ENCODE measurements at places on chromosomes 1 and 21.
A peak's percentile ranks its signal among the peaks of the same experiment; 100 is the strongest.

- no peak for DNase-seq
Observed at GRCh38 chr1:164876398-164877116, 317.6 kb downstream of the PBX1 start.

DNA sequence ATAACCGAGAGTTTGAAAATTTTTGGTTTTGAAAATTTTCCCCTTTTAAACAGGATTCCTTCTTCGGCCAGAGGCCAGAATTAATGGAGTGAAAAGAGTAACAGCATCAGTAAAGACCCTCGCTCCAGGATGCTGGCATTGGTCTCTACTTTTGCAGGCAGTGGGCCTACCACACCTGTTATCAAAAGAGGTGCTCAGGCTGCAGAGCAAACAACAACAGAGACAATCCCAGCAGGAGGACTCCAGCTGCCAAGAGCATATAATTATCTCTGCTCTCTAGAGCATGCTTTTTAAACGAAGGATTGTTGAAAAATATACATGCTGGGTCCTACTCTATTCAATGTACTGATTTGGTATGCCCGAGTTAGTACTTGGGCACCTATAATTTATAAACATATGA lies 1048.5 kb downstream of the PLA2G4A start:
- peak; percentile 93 for DNase-seq

- no peak for DNase-seq
Observed at GRCh38 chr1:225355863-225356262, 72.0 kb downstream of the LBR start.

DNA sequence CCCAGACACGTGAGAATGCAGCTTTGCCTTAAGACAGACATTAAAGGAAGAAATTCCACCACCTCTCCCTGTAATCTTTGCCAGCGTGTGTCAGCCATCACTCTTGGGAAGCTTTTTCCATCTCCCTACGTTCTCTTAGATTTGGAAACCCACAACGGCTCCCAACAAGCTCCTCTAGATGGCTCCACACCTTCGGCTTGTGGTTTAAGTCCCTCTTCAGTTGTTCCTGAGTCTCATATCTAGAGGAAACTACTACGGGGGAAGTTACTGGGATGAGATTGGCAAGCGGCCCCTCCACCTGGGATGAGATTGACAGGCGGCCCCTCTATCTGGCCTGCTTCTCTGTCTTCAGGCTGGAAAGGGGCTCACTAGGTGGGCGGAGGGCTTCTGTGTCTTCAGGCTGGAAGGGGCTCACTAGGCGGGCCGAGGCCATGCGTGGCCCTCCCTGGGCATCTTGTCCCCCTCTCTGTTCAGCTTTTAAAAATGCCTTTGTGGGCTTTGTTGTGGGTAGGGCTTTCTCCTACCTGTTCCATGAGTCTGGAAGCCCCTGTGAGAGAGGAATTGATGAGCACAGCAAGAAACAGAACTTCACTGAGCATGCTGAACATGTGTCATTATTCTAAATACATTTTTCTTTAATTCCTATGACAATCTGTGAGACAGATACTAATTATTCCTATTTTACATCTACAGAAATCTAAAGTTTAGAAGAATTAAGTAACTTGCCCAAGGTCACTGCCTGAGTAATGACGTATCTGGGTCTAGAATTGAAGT lies 670.5 kb downstream of the KIF26B start:
- DNase-seq, result no peak

- DNase-seq, result no peak
Observed at GRCh38 chr1:24380508-24380907, 33.1 kb downstream of the STPG1 start.

DNA sequence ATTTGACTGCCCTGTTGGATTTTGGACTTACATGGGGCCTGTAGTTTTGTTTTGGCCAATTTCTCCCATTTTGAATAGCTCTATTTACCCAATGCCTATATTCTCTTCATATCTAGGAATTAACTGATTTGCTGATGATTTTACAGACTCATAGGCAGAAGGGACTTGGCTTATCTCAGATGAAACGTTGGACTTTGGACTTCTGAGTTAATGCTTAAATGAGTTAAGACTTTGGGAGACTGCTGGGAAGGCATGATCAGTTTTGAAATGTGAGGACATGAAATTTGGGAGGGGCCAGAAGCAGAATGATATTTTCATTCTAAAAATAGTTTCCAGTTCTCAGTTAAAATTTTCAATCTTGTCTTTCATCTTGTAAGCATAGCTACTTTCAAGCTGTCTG lies 222.3 kb downstream of the COP1 start:
- no peak for DNase-seq

- DNase-seq, result no peak
Observed at GRCh38 chr1:248906753-248907661, 972 bp downstream of the PGBD2 start.

DNA sequence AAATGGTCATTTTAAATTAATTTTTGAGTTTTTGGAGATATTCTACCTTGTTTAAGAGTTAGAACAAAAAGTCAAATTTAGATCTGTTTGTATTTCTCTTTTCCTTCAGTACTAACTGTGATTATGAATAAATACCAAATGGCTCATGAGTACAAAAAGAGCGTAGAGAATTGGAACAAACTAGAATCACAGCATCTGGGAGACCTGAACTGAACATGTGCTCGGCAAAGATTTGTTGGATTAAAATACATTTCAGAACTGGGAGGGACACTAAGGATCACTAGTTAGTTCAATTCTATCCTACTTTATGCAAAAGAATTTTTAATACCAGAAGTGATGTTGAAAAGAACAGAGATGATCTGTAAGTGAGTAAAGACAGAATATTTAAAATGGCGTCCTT lies 19.5 kb downstream of the OLFM3 start:
- no peak for DNase-seq

DNA sequence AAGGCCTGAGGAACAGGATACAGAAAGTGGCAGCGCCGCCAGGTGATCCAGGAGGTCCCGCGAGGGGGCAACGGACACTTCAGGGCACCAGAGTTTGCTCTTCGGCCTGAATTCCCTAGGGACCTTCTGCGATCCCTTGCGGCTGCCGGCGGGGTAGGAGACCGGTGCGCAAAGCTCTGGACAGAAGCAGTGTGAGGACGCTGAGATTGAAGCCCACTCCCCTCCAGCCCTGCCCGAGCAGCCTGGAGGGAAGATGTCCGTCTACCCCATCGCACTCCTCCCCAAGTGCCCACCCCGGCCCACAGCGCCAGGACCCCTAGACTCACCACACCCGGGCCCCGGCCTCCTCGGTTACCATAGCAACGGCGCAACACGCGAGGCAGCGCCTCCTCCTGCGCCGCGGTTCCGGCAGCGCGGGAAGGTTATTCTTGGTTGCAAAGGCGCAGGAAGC lies at the start of gene ANKRD45:
ANKRD45 (minus strand) TSS at position 361 of the 451 bp plus-strand sequence. CDS start 10,433 bp downstream, outside the sequence.
- no peak for DNase-seq

GRCh38 chr1:178284058-178284457 lies 190.2 kb downstream of the RASAL2 start:
- DNase-seq, result no peak

GRCh38 chr1:228066416-228066815 lies 16.1 kb upstream of the ARF1 start:
- DNase-seq, result no peak

DNA sequence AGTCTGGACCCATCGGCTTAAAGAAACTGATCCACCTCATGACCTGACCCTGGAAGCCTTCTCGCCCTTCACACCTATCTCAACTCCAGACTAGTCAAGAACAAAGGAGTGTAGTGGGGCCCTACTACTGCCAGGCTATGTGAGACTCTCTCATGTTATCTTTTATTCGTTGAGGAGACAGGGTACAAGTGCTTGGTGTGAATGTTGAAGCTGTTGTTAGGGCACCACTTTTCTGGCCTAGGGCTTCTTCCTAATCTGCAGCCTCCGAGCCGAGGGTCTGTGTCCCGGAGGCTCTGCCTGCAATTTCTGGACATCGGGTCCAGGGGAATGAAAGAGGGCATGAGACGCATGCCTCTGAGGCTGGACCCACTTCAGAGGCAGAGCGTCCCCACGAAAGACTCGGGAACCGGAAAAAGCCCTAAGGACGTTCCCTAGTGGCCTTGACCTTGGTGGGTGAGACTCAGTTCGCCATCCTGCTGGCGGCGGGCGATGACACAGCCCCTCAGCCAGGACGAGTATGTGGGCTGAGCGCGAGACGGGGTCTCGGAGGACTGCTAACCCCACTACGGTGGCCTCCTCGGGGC lies 671 bp downstream of the DNAJC11 start:
- DNase-seq, result no peak

DNA sequence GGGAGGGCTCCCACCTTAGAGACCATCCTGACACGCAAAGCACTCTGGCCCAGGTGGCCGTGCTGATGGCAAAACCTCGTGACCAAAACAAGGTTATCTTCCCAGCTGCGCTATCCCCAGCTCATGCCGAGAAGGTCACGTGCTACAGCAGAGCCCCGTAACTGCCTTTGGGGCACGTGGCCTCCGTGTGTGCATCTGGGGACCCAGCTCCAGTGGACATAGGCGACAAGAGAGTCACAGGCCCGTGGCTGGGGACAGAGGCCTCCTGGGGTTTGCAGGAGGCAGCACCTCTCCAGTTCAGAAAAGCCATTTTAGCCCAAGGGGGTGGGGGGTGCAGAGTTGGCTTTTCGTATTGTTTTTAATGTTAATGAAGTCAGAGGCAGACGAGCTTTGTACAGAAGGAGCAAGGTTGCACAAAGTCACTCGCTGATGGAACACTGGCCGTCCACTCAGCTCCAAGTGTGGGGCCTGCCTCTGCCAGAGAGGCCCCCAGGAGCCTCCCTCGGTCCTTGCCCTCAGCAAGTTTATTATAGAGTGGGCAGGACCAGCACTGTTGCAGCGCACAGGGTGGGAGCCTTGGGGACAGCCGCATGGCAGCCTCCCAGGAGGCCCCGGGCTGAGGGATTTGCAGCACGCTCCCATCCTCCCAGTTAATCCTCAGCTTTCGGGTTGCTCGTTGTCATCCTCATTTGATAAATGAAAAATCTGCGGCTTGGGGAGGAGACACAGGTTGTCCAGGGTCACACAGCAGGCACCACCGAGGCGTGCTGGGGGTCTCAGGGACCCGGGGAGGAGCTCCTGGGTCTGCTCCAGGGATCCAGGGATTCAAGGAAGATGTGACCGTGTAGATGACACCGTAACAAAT lies 8.0 kb upstream of the PDE9A start:
- no peak for DNase-seq

DNA sequence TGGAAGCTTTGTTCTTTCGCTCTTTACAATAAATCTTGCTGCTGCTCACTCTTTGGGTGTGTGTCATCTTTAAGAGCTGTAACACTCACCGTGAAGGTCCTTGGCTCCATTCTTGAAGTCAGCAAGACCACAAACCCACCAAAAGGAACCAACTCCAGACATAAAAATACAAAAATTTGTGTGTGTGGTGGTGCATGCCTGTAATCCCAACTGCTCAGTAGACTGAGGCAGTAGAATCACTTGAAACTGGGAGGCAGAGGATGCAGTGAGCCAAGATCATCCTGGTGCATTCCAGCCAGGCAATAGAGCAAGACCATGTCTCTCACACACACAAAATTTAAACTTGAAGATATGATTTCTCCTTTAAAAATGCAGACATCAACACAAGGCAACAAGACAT lies 1431.7 kb upstream of the B3GALT2 start:
- no peak for DNase-seq

- no peak for DNase-seq
Observed at GRCh38 chr1:88648706-88649105, 35.4 kb upstream of the PKN2 start.

DNA sequence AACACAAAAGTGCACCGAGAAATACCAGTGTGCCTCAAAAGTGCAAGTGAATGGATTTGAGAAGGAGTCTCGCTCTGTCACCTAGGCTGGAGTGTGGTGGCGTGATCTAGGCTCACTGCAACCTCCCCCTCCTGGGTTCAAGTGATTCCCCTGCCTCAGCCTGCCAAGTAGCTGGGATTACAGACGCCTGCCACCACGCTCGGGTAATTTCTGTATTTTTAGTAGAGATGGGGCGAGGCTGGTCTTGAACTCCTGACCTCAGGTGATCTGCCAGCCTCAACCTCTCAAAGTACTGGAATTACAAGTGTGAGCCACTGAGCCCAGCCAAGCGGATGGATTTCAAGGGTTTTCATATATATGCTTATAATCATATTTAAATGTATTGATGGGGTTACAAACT lies 35.8 kb downstream of the PRRX1 start:
- no peak for DNase-seq

DNA sequence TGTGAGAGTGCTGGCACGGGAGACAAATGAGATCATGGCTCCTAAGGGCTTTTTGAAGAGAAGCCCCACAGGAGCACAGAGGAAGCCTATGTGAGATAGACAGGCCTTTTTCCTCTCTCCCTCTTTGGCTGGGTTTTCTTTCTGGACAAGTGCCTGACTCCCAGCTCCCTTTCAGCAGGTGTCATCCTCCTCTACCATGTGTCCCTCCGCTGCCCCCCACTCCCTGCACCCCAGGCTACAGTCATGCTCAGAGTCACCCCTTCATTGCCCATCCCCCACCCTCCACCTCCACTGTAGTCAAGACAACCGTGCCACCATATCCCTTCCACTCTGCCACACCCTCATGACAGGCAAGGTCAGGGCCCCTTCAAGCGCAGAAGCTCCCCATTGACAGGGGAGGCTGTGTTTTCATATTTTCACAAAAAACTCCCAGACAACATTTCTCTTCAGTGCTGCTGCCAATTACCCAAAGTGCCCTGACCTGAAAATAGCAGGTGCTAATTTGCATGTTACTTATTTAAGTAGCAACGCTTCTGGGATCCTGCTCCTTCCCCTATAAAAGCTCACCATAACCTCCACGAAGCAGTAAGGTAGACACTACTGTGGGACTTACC lies 92.1 kb upstream of the IPO9 start:
- no peak for DNase-seq

GRCh38 chr1:39392851-39393573 lies 98.4 kb upstream of the BMP8A start:
- no peak for DNase-seq

DNA sequence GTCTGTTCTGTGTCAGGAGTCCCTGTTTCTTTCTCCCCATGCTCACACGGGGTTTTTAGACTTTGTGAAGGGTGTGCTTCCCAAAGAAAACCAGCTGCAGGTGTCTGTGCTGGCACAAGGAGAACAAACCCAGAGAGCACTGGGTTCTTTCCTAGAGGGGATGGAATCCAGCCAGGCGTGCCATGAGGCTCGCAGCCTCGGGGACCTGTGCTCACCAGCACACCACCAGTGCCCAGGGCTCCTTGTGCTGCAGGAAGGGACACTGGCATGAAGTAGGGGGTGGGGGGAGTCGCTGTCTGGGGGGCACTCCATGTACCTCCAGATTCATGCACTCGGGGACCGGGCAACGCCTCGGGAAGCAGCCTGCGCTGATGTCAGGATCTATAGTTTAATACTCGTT lies 57.9 kb downstream of the AGPAT3 start:
- no peak for DNase-seq

DNA sequence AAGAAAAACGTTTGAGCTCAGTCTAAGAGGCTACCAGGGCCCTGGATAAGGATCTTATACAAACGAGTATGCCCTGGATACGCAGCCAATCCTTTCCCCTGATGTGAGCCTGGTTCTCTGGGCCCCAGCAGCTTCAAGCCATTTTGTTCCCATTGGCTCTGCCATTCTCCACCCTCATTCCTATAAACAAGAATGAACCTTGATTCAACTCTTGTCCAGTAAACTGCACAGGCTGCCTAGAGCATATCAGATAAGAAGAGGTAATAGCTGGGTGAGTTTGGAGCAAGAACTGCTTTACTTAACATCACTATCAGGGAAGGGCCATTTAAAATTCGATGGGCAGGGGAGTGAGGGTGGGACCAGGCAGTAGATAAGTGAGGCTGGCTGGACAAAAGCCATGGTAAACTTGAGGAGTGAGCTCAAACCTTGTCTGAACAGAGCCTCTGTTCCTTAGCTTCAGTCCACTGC lies 11.3 kb downstream of the BTG2 start:
- DNase-seq, result no peak
